ENCODE measurements at places on chromosomes 3 and 15.
A peak's percentile ranks its signal among the peaks of the same experiment; 100 is the strongest.

- DNase-seq = no peak
These were observed 18.2 kb downstream of the DCUN1D1 start for GRCh38 chr3:182962166-182962565.

DNA sequence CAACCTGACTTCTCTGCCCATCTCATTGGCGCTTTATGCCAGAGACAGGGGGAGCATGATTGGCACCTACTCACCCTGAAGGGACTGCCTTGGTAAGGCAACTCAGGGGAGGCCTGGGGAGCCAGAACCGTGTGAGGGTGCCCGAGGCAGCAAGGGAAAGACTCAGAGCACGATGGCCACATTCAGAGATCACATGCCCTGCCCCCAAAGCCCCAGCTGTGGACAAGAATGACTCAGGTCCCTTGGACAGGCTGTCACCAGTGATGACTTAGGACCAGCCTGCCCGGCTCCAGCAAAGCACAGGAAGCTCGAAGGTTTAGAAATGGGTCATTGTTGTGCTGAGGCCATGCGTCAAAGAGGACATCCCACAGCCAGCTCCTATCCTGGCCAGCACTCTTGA lies 49.1 kb upstream of the LIMD1 start:
- no peak for DNase-seq

GRCh38 chr15:70781236-70781635 lies 17.9 kb upstream of the UACA start:
- no peak for DNase-seq

GRCh38 chr15:77634266-77634962 lies 1.7 kb upstream of the LINGO1 start:
- peak; percentile 12 for DNase-seq

DNA sequence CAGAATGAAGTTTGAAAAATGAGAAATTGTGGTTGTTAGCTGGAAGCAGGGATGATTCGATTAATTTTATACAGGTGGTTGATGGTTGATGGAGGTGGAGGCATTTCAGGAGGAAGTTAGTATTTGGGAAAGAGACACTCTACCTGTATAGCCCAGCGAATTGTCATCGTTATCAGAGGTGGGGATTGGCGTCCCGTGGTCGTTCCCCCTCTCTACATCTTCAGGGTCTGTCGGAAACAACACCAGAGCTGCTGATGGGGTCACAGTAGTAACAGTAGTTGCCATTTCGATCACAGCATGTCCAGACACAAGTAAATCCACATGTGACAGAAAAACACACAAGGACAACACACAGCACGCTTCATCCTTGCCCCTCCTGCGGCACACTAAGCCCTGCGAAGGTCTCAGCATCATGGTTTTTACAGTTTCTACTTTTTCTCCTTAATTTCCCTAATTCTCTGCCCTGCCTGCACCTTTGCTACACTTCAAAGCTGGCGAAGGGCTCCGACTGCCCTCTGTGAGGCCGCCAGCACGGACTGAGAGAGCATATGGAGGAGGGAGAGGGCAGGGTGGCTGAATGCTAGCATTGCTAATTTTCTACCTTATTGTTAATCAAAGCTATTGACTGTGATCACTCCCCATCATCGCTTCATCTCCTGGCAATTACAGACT lies 642.3 kb downstream of the ROBO1 start:
- no peak for DNase-seq

GRCh38 chr15:68316061-68316804 lies 38.7 kb downstream of the FEM1B start:
- DNase-seq = no peak

Measured in CD4-positive, alpha-beta T cell treated with Interleukin-6 at 100 ng/mL for 8 hours (primary cell).